CD4-positive, CD25-positive, alpha-beta regulatory T cell (primary cell): ENCODE measurements at places on chromosomes 12 and 14. TPM values are rescaled to one million over a fixed set of nuclear protein-coding genes. Genes with fewer than 3 reads are reported as not detected.

TRHDE gene
- not detected for total RNA-seq

STAC3 gene
- total RNA-seq: 2.6 TPM

DNA sequence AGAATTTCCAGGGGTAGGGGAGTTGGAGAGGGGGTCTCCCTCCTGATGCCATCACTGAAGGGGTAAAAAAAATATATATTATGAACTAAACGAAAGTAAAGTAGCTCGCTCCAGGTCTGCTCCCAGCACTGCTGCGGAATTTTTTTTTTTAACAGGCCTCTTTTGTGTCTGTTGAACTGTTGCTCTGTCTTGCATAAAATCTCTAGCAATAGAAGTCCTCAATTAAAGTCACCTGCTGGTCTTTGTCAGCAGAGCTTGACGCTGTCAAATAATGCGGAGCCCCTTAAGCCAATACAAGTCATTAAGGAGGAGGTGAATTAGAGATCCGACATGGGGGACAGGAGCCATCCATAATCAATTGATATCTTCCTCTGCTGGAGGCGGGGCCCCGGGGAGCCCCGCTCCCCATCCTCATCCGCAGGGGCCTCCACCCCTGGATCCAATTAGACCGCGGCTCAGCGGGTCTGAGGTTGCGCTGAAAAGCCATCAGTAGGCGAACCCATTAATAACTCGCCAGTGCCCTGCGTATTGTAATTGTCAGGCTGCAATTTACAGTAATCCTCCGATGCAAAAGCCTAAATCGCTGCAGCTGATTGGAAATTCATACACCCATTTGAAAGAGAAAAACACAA lies 85.6 kb downstream of the DICER1 start:
- no peaks in the 10 kb centered on the region for H3K27me3 ChIP-seq
- no peak overlapping the region for H3K27ac ChIP-seq
- H3K4me3 ChIP-seq: no peak overlapping the region
- no peaks in the 10 kb centered on the region for H3K36me3 ChIP-seq
- no peaks in the 10 kb centered on the region for H3K4me1 ChIP-seq
- DNase-seq: no peak

DNA sequence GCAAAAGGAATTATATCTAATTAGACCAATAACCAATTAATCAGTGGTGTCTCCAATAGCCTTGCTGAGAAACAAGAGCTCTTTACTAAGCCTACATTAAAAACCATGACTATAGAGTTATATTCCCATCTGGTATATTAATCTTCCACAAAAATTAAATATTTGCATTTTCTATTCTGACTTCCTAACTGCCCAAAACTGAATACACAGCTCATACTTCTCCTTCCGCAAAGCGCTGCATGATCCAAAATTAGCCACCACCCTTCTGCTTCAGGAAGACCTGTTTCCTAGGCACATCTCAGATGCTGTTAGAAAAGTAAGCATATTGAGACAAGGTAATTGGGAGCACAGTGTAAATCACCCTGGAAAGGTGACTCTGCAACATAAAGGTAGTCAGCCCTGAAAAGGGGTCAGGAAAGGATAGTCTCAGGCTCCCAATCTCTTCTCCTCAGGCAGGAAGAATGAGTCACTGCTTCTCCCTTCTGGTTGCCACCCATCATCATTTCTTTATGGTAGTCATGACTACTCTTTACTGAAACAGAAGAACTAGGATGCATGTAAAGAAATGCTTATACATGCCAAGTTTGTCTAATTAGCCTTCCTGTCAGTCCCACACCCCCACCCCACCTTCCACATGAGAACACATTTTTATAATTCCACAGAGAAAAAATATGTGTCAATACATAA lies 54.3 kb downstream of the PLCZ1 start:
- no peaks in the 10 kb centered on the region for H3K4me1 ChIP-seq
- no peak for DNase-seq
- H3K36me3 ChIP-seq: no peaks in the 10 kb centered on the region
- no peaks in the 10 kb centered on the region for H3K27me3 ChIP-seq

GRCh38 chr14:71384007-71384845 lies 477.0 kb downstream of the PCNX1 start:
- no peaks in the 10 kb centered on the region for H3K36me3 ChIP-seq
- DNase-seq: no peak
- H3K4me3 ChIP-seq: no peak overlapping the region
- peaks cover 3% of the 10 kb centered on the region for H3K4me1 ChIP-seq
- no peaks in the 10 kb centered on the region for H3K27me3 ChIP-seq
- H3K27ac ChIP-seq: no peak overlapping the region

DNA sequence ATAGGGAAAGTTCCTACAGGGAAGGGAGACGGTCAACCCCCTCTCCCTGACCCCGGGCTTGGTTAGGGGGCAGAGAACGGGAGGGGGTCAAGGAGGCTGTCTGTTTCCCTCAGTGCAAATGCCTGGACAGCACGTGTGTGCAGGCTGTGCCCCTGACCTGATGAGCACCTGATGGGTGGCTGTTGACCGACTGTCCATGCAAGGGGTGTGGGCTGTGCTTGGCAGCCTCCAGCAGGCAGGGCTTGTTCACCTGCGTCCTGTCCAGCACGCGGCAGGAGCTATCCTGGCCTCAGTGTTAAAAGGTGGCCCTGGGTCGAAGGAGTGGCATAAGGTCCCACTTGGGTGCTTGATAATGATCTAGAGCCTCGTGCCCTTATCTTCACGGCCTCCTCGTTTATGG lies 221.0 kb downstream of the CACNA1C start:
- no peaks in the 10 kb centered on the region for H3K4me1 ChIP-seq
- H3K36me3 ChIP-seq: no peaks in the 10 kb centered on the region
- DNase-seq: no peak
- H3K27me3 ChIP-seq: no peaks in the 10 kb centered on the region
- no peak overlapping the region for H3K4me3 ChIP-seq

DBX2 gene
- total RNA-seq: not detected

BIN2 gene
- total RNA-seq: 273 TPM
